ENCODE measurements at places on chromosomes 7 and 10. TPM values are rescaled to one million over a fixed set of nuclear protein-coding genes. Genes with fewer than 3 reads are reported as not detected.

DNA sequence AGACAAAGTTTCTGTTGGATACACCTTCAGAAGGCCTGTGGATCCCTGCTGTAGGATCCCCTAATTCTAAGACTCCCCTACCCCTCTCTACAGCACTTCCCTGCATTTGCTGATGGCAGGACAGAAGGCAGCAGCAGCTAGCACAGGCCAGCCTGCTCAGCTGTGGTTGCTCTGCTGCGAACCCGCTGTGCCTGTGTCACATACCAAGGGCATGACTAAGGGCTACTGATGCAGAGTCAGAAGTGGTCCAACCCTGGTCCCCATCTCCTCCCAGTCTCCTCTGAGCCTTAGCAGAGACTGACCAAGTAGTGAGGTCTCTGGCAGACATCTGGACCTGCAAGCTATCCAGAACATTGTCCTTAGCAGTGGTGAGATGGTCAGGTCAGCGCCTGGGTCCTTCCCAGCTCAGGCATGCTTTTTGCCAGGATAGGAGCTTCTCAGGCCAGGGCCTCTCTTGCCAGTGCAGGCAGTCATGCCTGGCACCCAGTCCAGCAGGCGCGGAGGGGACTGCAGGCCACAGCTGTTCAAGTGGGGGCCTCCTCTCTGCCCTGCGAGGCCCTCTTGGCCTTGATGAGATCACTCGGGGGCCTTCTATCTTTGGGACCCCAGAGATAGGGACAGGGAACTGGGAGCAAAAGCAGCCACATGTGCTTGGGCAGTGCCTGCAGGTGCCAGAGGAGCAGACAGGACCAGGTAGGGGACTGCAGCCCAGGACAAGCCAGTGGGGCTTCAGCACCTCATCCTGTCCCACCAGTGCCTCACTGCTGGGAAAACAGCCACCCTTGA, 146.4 kb downstream of the ZNF248 start:
- no peaks in the 10 kb centered on the region for H3K4me1 ChIP-seq
- no peak overlapping the region for H3K27ac ChIP-seq
- DNase-seq: no peak
- no peaks in the 10 kb centered on the region for H3K27me3 ChIP-seq
- H3K4me3 ChIP-seq: no peak overlapping the region

DNA sequence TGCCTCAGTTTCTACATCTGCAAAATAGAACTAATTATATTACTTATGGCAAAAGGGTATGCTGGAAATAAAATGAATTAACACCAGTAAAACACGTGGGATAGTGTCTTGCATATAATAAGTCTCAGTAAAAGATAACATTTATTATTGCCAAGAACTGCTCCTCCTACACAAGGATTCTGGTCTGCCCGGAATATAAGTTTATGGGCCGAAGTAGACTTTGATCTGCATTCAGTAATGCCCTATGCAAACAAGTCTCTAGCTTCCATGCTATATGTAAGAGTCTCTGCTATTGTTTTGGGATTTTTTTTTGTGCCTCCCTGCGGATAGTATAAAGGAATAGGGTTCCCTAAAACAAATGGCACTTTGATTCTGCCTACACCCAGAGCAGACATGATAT, 125.6 kb upstream of the SLC26A5 start:
- no peaks in the 10 kb centered on the region for H3K27me3 ChIP-seq
- DNase-seq: no peak
- H3K4me3 ChIP-seq: no peak overlapping the region
- H3K27ac ChIP-seq: no peak overlapping the region
- no peaks in the 10 kb centered on the region for H3K4me1 ChIP-seq
- H3K36me3 ChIP-seq: no peaks in the 10 kb centered on the region

GRCh38 chr7:157425761-157426160, 89.0 kb downstream of the DNAJB6 start:
- no peaks in the 10 kb centered on the region for H3K36me3 ChIP-seq
- H3K4me3 ChIP-seq: no peak overlapping the region
- no peaks in the 10 kb centered on the region for H3K4me1 ChIP-seq
- H3K27ac ChIP-seq: no peak overlapping the region
- H3K27me3 ChIP-seq: no peaks in the 10 kb centered on the region
- DNase-seq: no peak

- H3K4me3 ChIP-seq: no peak overlapping the region
- no peak for DNase-seq
- H3K27me3 ChIP-seq: no peaks in the 10 kb centered on the region
- no peaks in the 10 kb centered on the region for H3K36me3 ChIP-seq
- no peaks in the 10 kb centered on the region for H3K4me1 ChIP-seq
- no peak overlapping the region for H3K27ac ChIP-seq
Measured at GRCh38 chr10:45383682-45384330, 9.8 kb downstream of the ALOX5 start.

GRCh38 chr10:71623098-71623985, 96.2 kb downstream of the C10orf105 start:
- peaks cover 17% of the 10 kb centered on the region for H3K4me1 ChIP-seq
- H3K27me3 ChIP-seq: no peaks in the 10 kb centered on the region
- H3K4me3 ChIP-seq: no peak overlapping the region
- DNase-seq: peak; percentile 66
- H3K27ac ChIP-seq: no peak overlapping the region

GRCh38 chr10:68224810-68225209, 7.1 kb downstream of the ATOH7 start:
- no peaks in the 10 kb centered on the region for H3K4me1 ChIP-seq
- no peak for DNase-seq
- no peak overlapping the region for H3K27ac ChIP-seq
- H3K27me3 ChIP-seq: no peaks in the 10 kb centered on the region
- H3K4me3 ChIP-seq: no peak overlapping the region

DNA sequence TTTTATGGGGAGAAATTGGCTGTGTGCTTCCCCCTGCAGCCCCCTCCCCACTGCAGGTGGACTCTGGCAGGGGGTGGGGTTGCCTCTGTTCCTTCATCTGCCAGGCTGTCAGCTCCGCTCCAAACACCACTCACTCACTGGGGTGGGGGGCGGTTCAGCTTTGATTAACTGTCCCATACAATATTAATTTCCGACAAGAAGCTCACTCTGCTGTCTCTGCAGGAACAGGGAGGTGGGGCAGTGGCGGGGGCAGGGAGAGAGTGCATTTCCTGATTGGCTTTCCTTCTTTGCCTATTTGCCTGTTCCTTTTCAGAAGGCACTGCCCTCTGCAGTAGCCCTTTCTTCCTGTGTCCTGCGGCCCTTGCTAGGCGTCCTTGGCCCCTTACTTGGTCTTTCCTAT, 500.8 kb downstream of the PLXNA4 start:
- H3K4me1 ChIP-seq: no peaks in the 10 kb centered on the region
- no peaks in the 10 kb centered on the region for H3K36me3 ChIP-seq
- peak; percentile 39 for DNase-seq
- no peaks in the 10 kb centered on the region for H3K27me3 ChIP-seq

DNA sequence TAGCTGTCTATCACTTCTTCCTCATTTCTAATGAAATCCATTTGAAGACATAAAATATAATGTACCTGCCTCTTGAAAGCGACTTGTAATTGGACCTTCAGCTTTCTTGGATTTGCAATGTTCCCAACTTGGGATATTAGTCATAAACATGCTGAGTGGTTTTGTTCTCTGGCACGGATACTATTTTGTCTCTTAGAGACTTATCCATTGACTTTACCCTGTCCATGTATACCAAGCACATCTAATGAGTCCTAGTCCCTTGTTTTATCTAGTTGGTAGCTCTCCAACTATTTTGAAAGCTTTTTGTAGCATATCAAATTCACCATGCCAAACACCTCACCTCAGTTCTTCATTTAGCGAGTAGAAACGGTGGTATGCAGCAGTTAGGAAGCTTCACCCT, 18.9 kb downstream of the PLEKHS1 start:
- H3K4me1 ChIP-seq: no peaks in the 10 kb centered on the region
- no peak overlapping the region for H3K27ac ChIP-seq
- H3K4me3 ChIP-seq: no peak overlapping the region
- H3K27me3 ChIP-seq: no peaks in the 10 kb centered on the region
- DNase-seq: no peak
- H3K36me3 ChIP-seq: no peaks in the 10 kb centered on the region

- H3K4me1 ChIP-seq: no peaks in the 10 kb centered on the region
- no peaks in the 10 kb centered on the region for H3K36me3 ChIP-seq
- H3K27me3 ChIP-seq: no peaks in the 10 kb centered on the region
- no peak overlapping the region for H3K4me3 ChIP-seq
- no peak for DNase-seq
Measured at GRCh38 chr10:33154590-33154989, 179.9 kb downstream of the NRP1 start.

GRCh38 chr10:93554760-93555432, 11.6 kb upstream of the FFAR4 start:
- H3K27ac ChIP-seq: no peak overlapping the region
- DNase-seq: peak; percentile 85
- no peaks in the 10 kb centered on the region for H3K4me1 ChIP-seq

DNA sequence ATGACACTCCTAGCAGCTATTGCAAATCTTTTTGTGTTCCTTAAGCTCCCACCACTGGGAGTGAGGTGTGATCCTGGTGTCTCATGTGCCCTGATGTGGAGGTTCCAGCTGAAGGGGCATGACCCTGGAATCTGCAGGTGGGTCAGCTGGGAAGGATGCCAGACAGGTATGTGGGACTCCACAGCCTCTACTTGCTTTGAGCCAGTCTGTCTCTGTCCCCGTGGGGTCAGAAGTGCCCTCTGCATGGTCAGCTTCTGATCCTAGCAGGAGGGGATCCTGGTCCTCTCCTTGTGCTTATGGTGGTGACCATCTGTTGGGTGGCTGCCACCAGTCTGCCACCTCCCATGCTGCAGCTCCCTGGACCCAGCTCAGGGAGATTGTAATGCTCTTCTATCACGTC, 51.1 kb upstream of the COMTD1 start:
- no peaks in the 10 kb centered on the region for H3K27me3 ChIP-seq
- H3K27ac ChIP-seq: no peak overlapping the region
- H3K4me1 ChIP-seq: peaks cover 3% of the 10 kb centered on the region
- DNase-seq: no peak

DNA sequence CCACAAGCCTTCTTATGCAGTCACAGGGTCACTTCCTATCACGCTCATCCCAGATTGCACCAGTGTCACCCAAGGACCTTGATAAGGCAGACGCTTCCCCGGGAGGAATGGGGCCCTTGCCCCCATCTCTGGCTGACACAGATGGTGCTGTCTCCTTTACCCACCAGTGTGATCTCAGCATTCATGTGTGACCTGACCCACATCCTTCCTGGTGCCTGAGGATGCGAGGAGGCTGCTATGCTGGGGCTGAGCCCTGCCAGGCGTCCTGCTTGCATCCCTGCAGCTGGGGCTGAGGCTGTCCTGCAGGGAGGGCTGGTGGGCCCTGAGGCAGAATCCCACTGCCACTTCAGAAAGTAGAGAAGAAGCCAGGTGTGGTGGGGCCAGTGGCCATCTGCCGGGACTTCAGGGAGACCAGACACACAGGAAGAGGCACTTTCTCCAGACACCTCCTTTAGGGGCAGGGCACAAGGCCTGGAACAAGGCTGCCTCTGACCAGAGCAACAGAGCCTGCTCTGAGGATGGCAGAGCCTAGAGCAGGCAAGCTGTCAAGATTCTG, 35.3 kb downstream of the RASGEF1A start:
- H3K27ac ChIP-seq: no peak overlapping the region
- no peaks in the 10 kb centered on the region for H3K36me3 ChIP-seq
- peak; percentile 23 for DNase-seq
- no peaks in the 10 kb centered on the region for H3K4me1 ChIP-seq
- H3K4me3 ChIP-seq: no peak overlapping the region

GRCh38 chr10:62424026-62424425, 49.9 kb downstream of the ZNF365 start:
- H3K27me3 ChIP-seq: peaks cover 14% of the 10 kb centered on the region
- peaks cover 2% of the 10 kb centered on the region for H3K36me3 ChIP-seq
- no peak overlapping the region for H3K27ac ChIP-seq
- no peaks in the 10 kb centered on the region for H3K4me1 ChIP-seq
- no peak overlapping the region for H3K4me3 ChIP-seq
- DNase-seq: no peak

DNA sequence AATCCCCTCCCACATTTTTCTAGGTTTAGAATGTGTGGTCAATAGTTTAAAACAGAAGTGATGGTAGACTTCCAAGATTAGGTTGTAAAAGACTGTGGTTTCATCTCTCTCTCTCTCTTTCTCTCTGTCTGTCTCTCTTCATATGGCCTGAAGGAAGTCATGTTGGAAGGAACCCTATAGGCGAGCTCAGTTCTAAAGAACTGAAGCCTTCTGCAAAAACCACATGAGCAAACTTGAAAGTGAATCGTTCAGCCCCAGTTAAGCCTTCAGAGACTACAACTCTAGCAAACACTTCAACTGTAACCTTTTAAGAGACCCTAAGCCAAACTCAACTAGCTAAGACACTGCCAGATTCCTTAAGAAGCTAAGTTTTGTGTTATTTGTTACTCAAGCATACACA, 707.5 kb upstream of the LRRTM3 start:
- H3K4me3 ChIP-seq: no peak overlapping the region
- no peaks in the 10 kb centered on the region for H3K27me3 ChIP-seq
- no peak for DNase-seq
- no peaks in the 10 kb centered on the region for H3K4me1 ChIP-seq
- H3K36me3 ChIP-seq: no peaks in the 10 kb centered on the region

- no peaks in the 10 kb centered on the region for H3K4me1 ChIP-seq
- no peak for DNase-seq
- H3K27ac ChIP-seq: no peak overlapping the region
- H3K36me3 ChIP-seq: peaks cover 21% of the 10 kb centered on the region
- H3K4me3 ChIP-seq: peak overlapping the region; percentile 74
Measured at GRCh38 chr7:66630531-66630930, 1.9 kb downstream of the KCTD7 start.

DNA sequence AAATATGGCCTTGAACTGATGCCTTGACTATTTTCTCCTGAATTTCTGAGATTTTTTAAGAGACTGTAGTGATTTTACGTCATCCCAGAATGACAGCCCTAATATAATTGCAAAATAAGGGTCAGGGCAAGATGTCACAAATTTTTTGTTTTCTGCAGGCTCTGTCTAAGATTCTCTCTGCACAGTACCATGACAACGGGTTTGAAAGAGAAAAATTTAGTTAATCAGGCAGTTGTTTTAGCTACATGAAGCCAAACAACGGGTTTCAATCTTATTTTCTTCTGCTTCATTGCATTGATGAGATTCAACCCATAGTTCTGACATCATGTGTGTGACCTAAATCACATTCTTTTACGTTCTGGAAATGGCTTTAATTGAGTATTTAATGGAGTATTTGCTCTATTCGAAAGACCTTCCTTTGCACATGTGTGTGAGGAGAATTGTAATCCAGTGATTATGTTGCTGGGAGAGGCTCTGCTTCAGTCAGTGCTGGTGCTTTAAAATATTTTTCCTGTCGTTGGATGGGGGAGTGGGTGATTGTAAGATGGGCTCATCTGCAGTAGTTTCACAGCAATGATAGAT, 118.0 kb upstream of the RHOBTB1 start:
- no peak for DNase-seq
- H3K4me3 ChIP-seq: no peak overlapping the region
- H3K36me3 ChIP-seq: no peaks in the 10 kb centered on the region
- no peaks in the 10 kb centered on the region for H3K4me1 ChIP-seq
- H3K27me3 ChIP-seq: no peaks in the 10 kb centered on the region

- no peak overlapping the region for H3K27ac ChIP-seq
- H3K4me3 ChIP-seq: no peak overlapping the region
- H3K36me3 ChIP-seq: no peaks in the 10 kb centered on the region
- no peaks in the 10 kb centered on the region for H3K27me3 ChIP-seq
Measured at GRCh38 chr10:10642751-10643150, 374.9 kb upstream of the CELF2 start.

CEP55 gene
- total RNA-seq: 17.8 TPM

OR6B1 gene
- total RNA-seq: not detected

UPK3BL2 gene
- 4.6 TPM for total RNA-seq

C10orf95 gene
- total RNA-seq: not detected

MDFIC gene
- 2.1 TPM for total RNA-seq

GIMAP7 gene
- total RNA-seq: not detected

TLX1 gene
- total RNA-seq: not detected

EPO gene
- total RNA-seq: 0.44 TPM

SLC26A3 gene
- not detected for total RNA-seq

FBH1 gene
- 50.8 TPM for total RNA-seq

C10orf62 gene
- total RNA-seq: 0.31 TPM

NRCAM gene
- total RNA-seq: 2.3 TPM

A1CF gene
- not detected for total RNA-seq

ANXA8L1 gene
- not detected for total RNA-seq

OGDHL gene
- total RNA-seq: 21.9 TPM

All from H9 (cell line).